ENCODE measurements at places on chromosomes 5 and 9.
A peak's percentile ranks its signal among the peaks of the same experiment; 100 is the strongest.

- no peak for DNase-seq
Observed at GRCh38 chr5:141965071-141965470, 3.8 kb upstream of the RNF14 start.

- DNase-seq = no peak
Observed at GRCh38 chr5:59115345-59115744, 532.5 kb downstream of the RAB3C start.

DNA sequence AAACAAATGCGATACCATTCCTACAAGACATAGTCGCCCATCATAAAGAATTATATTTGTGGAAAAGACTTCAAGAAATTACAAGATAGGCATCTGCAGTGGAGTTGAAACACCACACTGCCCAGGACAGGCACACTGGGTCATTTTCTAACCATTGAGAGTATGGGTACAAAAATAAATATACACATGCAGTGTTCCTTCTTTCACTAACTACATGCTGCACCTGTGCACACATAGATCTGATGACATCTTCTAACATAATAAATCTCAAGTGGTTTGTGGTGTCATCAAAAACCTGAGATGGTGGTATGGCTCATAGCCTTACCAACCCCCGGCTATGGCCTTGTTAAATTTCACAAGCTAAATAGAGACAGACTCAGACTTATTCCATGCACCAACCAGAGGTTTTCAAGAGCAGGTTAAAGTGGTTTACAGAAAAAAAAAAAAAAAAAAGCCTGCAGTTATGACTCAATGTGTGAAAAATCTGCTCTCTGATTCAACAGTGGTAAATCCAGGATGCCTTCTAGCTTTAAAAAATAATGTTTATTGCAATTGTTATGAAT is 12.4 kb upstream of the NFIB start:
- peak; percentile 26 for DNase-seq

DNA sequence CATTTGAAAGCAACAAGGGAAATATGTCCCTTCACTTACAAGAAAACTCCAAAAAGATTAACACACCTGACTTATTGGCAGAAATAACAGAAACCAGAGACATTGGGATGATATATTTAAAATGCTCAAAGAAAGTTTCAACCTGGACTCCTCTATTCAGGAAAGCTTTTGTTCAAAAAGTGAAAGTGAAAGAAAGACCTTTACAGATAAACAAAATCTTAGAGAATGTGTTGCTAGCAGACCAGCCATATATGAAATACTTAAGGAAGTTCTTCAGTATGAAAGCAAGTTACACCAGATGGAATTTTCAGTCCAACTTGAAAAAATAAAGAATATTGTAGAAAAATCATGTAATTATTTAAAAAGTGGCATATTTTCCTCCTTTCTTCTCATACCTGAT is 1075.1 kb downstream of the NR2F1-AS1 start:
- peak; percentile 25 for DNase-seq

GRCh38 chr5:64666078-64666477 is 24.2 kb upstream of the SHISAL2B start:
- DNase-seq = no peak

- no peak for DNase-seq
Observed at GRCh38 chr9:21357479-21358460, 7.1 kb upstream of the IFNA6 start.

DNA sequence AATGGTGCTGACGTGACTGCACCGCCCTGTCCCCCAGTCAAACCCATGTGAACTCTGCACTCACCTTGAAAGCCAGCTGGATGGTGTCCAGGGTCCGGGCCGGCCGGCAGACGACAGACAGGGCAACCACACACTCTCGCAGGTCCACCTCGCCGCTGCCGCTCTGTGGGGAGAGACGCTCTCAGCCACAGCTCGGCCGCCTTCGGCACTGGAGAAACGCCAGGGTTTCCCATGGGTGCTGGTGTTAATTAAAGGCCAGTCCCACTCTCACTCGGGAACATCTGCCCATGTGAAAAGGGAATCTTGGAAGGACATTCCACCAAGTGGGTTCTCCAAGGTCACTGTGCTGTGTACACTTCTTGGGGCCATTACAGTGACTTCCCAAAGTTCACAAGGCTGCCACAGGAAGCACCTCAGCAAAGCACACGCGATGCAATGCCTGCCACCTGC is 25.5 kb upstream of the SLC6A3 start:
- DNase-seq = no peak

GRCh38 chr9:95206143-95206542 is 111.4 kb downstream of the FANCC start:
- DNase-seq = peak; percentile 40
